ENCODE measurements at places on chromosomes 5 and 9.

DNA sequence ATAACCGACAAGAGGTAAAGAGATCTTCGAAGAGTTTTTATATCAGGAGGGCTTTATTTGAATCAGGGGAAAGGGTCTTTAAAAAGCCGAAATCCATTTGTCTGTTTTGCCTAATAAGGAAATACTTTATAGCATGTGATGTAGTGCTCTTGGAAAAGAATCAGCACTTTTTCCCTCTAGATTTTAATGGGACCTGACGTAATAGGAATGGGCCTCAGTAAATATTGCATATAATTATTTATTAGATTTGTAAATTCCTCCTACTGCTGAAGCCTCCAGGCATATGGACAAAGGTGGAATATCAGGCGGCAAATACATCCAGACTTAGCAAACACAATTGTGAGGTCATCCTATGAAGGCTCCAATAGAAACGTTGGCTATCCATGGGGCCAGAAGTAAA is 50.9 kb downstream of the ACTBL2 start:
- H3K36me3 ChIP-seq, result no peaks in the 10 kb centered on the region
- H3K27me3 ChIP-seq, result no peaks in the 10 kb centered on the region
- H3K27ac ChIP-seq, result no peak overlapping the region
- H3K4me3 ChIP-seq, result no peak overlapping the region
- H3K4me1 ChIP-seq, result no peaks in the 10 kb centered on the region
- DNase-seq, result no peak

DNA sequence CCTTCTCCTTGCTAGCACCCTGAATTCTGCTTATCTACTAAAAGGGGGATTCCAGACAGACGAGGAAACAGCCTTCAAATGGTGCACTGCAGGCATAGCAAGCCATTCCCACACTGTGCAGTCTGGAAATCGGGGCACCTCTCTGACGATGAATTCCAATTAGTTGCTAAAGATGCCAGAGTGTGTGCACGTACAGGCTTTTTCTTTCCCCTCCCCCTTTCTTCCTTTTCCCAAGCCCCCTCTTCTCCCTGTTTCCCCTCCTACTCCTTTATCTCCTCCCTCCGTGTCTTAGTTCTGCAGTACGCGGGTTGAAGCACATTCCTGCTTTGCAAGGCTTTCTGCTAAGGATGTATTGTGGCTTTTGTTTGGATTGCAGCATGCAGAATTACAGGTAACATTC is at the start of gene GPR21:
Gene GPR21, plus strand, starts transcription at position 316 of the 400 bp plus-strand sequence. CDS start 900 bp downstream, outside the sequence.
- no peak within 1 kb of the TSS for H3K27ac ChIP-seq
- H3K4me3 ChIP-seq, result no peak within 1 kb of the TSS
- no peak for DNase-seq
- peaks cover 12% of the 10 kb centered on the region for H3K36me3 ChIP-seq

DNA sequence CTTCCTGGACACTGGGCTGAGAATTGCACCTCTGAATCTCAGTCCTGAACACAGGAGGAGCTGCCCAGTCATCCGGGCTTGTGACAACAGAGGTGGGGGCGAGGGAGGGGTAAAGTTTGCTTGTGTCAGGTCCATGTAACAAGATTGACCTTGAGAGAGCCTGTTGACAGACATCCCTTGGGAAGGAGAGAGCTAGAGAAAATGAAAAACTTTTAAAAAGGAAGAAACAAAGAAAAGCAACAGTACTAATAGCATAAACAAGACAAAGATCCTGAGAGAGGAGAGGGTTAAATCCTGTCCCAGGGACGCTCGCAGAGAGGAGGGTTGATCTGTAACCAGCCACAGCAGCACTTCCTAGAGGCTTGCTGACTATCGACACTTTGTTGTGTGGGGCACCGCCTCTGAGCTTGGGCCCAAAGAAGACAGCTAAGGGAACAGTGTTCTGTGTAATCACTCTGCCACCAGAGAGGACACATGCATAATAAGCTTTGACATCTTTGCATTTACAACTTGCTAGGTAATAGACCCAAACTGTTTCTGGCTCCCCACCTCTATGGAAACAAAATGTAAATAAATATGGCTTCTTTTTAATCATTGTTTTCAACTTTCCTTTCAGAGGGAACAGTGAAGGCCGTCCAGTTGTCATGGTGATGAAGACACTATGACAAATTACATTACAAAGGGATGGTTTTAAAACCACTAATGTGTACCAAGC is 363.7 kb downstream of the CSNK1G3 start:
- no peaks in the 10 kb centered on the region for H3K36me3 ChIP-seq
- no peaks in the 10 kb centered on the region for H3K4me1 ChIP-seq
- no peak for DNase-seq
- no peak overlapping the region for H3K4me3 ChIP-seq
- no peaks in the 10 kb centered on the region for H3K27me3 ChIP-seq

DNA sequence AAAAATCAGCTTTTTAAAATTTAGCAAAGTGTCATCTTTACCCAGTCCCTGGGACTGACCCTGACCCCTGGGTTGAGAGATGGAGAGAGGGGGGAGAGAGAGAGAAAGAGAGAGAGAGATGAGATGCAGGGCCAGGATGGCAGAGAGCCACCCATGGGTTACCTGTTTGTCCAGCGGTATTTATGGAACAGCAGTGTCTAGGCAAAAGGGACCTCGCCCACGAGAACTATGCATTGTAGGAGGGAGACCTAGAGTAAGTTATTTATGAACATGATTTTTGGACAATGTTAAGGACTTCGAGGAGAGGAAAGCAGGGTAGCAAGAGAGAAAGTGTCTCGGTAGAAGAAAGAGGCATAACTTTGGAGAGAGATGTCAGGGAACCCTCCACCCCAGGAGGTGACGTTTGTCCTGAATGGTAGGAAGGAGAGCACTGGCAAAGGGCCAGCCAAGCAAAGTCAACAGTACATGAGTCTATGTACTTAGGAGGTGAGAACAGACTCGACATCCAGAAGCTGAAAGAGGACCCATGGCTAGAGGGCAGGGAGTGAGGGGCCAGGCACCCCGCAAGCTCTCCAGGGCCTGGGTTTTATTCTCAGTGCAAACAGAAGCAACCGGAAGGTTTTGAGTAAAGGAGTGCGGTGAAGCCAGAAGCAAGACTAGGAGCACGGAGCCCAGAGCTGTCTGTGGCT is 30.5 kb upstream of the MSX2 start:
- H3K4me1 ChIP-seq, result peaks cover 3% of the 10 kb centered on the region
- DNase-seq, result no peak
- no peak overlapping the region for H3K4me3 ChIP-seq
- H3K36me3 ChIP-seq, result no peaks in the 10 kb centered on the region
- H3K27me3 ChIP-seq, result peaks cover 29% of the 10 kb centered on the region
- H3K27ac ChIP-seq, result no peak overlapping the region

GRCh38 chr5:168135897-168136296 is 155.5 kb upstream of the WWC1 start:
- no peak overlapping the region for H3K4me3 ChIP-seq
- peaks cover 2% of the 10 kb centered on the region for H3K4me1 ChIP-seq
- H3K36me3 ChIP-seq, result no peaks in the 10 kb centered on the region
- no peak for DNase-seq

DNA sequence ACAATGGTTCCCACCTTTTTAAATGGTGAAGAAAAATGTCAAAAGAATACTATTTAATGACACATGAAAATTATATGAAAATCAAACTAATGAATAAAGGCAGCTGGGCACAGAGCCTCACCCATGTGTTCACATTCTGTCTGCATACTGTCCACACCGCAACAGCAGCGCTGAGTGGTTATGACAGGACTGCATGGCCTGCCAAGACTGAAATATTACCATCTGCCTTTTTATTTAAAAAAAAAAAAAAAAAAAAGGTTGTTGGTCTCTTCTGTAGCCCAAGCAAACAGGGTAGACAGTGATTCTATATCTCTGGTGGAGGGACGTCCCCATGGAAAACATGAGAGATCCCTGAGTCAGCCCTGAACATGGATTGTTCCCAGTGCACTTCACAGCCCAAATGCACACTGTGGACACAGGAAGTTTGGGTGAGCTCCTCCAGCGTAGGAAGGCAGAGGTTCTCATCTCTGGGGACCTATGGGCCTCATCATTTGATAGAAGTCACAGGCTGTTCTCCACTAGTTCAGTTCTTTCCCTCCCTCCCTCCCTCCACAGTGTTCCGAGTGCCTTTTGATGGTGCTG is 44.9 kb upstream of the SHC3 start:
- peaks cover 4% of the 10 kb centered on the region for H3K36me3 ChIP-seq
- H3K4me3 ChIP-seq, result no peak overlapping the region
- peaks cover 58% of the 10 kb centered on the region for H3K27me3 ChIP-seq
- peaks cover 2% of the 10 kb centered on the region for H3K4me1 ChIP-seq
- no peak overlapping the region for H3K27ac ChIP-seq

GRCh38 chr5:26487553-26487952 is 550.8 kb downstream of the CDH9 start:
- no peaks in the 10 kb centered on the region for H3K27me3 ChIP-seq
- DNase-seq, result no peak
- no peak overlapping the region for H3K27ac ChIP-seq
- no peaks in the 10 kb centered on the region for H3K4me1 ChIP-seq
- H3K4me3 ChIP-seq, result no peak overlapping the region

- H3K27me3 ChIP-seq, result no peaks in the 10 kb centered on the region
- H3K4me3 ChIP-seq, result no peak overlapping the region
- no peaks in the 10 kb centered on the region for H3K4me1 ChIP-seq
Observed at GRCh38 chr9:110115826-110116542, 92.0 kb downstream of the C9orf152 start.

DNA sequence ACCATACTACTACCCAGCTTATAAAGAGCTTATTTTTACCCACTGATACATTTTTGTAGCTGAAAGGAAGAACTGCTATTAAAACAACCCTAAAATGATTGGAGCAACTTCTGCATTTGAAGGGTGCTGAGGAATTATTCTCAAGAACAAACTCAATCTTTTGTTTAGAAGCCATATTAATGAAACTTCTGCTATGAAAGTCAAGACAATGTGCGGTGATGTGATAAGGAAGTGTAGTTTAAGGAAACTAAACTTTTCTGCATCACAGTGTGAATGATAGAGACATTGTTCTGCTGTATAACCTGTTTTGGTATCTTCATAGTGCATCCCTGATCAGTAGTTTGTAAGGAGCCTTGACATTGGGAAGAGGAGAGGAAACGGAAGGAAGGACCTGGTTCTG is 408.5 kb downstream of the TMEM38B start:
- H3K4me3 ChIP-seq, result no peak overlapping the region
- DNase-seq, result no peak
- H3K27ac ChIP-seq, result no peak overlapping the region
- H3K4me1 ChIP-seq, result no peaks in the 10 kb centered on the region
- no peaks in the 10 kb centered on the region for H3K36me3 ChIP-seq

DNA sequence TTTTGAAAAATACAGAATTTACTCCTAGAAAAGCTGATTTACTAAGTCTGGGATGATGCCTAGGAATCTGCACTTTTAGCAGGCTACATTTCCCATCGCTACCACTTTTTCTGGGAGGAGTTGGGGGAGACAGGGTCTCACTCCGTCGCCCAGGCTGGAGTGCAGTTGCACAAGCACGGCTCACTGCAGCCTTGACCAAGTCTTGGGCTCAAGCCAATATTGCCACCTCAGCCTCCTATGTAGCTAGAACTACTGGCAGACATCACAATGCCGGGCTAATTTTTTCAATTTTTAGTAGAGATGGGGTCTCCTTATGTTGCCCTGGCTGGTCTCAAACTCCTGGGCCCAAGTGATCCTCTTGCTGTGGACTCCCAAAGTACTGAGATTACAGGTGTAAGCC is 85.9 kb downstream of the NR6A1 start:
- no peaks in the 10 kb centered on the region for H3K27me3 ChIP-seq
- peak overlapping the region; percentile 35 for H3K27ac ChIP-seq
- H3K4me1 ChIP-seq, result no peaks in the 10 kb centered on the region
- no peak for DNase-seq
- H3K4me3 ChIP-seq, result no peak overlapping the region
- no peaks in the 10 kb centered on the region for H3K36me3 ChIP-seq

DNA sequence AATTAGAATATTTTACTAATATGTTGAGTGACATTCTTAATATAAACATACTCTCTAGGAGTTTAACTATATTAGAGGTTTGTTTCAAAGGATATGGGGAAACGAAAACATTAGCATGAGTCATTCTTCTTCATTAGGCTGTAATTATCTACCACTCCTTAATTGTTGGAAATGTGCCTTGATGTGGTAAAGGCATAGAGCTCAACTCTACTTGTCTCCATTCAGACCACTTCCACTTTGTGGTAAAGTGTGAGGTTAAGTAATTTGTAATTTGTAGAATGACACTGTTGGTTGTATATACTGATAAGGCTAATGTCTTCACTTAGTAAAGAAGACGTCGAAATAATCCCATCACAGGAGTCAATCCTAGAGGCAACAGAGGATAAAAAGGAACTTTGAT is 58.1 kb downstream of the HAPLN1 start:
- no peaks in the 10 kb centered on the region for H3K36me3 ChIP-seq
- H3K4me3 ChIP-seq, result no peak overlapping the region
- no peak for DNase-seq
- H3K4me1 ChIP-seq, result no peaks in the 10 kb centered on the region
- no peak overlapping the region for H3K27ac ChIP-seq

- peaks cover 33% of the 10 kb centered on the region for H3K36me3 ChIP-seq
- peak within 1 kb of the TSS; percentile 97 for H3K27ac ChIP-seq
- peak within 1 kb of the TSS; percentile 96 for H3K4me3 ChIP-seq
- DNase-seq, result peak; percentile 70
Observed at GRCh38 chr9:127802576-127803443, at the start of gene FPGS. Gene FPGS, plus strand, starts transcription at chr9:127802882. Its CDS starts 43 bp downstream, at chr9:127802925.

DNA sequence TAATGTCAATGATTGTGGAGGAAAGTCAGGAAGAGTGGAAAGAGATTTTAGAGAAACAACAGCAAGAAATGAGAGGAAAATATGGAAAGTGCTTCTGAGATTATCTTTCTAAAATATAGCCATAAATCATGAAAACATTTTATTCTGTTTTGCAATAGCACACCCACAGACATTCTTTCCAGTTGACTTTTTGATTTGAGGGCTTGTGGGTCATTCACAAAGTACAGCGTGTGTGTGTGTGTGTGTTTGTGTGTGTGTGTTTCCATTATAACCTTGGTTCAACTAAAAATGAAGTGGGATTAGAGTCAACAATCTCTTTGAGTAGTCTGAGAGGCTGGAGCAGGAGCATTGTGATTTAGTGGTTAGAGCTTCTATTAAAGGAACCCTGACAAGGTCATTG is 116.6 kb upstream of the GAS1 start:
- no peaks in the 10 kb centered on the region for H3K36me3 ChIP-seq
- peaks cover 28% of the 10 kb centered on the region for H3K27me3 ChIP-seq
- H3K27ac ChIP-seq, result no peak overlapping the region

- H3K36me3 ChIP-seq, result peaks cover 17% of the 10 kb centered on the region
- H3K27ac ChIP-seq, result peak overlapping the region; percentile 1
- H3K27me3 ChIP-seq, result no peaks in the 10 kb centered on the region
- DNase-seq, result no peak
- H3K4me3 ChIP-seq, result no peak overlapping the region
- H3K4me1 ChIP-seq, result peaks cover 20% of the 10 kb centered on the region
Observed at GRCh38 chr9:137658781-137659180, 40.0 kb downstream of the EHMT1 start.

DNA sequence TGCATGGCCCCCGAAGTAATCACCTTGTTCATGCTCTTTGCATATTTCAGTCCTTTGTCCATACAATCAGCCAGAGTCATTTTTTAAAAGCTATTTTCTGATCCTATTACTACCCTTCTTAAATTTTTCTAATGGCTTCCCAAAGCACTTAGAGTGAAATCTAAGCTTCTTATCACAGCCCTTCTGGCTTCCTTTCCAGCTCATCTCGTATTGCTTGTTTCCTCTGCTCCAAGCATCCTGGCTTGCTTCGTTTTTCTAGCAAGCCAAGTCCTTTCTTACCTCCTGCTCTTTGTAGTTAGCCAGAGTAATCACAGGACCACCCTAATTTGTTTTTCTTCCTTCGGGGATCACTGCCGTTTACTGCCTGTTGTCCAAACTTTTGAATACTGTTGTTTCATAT is 453.3 kb downstream of the KIF4B start:
- H3K27me3 ChIP-seq, result no peaks in the 10 kb centered on the region
- H3K36me3 ChIP-seq, result no peaks in the 10 kb centered on the region
- no peak overlapping the region for H3K27ac ChIP-seq
- DNase-seq, result no peak
- H3K4me1 ChIP-seq, result no peaks in the 10 kb centered on the region
- no peak overlapping the region for H3K4me3 ChIP-seq

Measured in effector memory CD8-positive, alpha-beta T cell (primary cell).